ENCODE measurements at places on chromosomes 13 and 19. TPM values are rescaled to one million over a fixed set of nuclear protein-coding genes. Genes with fewer than 3 reads are reported as not detected.

DNA sequence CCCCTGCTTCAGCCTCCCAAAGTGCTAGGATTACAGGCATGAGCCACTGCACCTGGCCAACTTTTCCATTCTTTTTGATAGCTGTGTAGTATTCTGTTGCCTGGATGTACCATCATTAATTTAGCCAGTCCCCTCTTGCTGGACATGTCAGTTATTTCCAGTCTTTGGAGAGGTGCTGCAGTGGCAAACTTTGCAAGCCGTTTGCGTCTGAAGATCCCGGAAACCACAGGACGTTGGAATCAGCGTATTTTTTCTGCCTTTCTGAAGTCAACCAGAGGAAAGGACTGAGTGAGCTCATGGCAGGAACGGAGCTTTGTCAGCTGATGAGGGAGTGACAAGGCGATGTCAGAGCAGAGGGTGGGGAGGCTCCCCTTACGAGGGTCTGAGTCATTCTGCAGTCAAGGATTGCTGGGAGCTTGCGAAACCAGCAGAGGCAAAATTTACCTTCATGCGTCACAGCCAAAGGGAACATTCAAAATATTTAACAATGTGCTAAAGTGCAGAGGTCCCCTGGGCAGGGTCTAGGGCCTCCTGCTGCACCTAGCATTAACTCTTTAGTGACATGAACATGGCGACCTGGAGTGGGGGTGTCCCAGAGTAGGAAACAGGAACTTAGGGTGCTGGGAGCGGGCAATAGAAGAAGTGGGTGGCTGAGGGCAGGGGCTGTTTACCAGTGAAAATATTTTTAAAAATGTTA, 5.6 kb downstream of the C5AR1 start:
- H3K4me3 ChIP-seq, result peak overlapping the region; percentile 39
- peaks cover 7% of the 10 kb centered on the region for H3K27me3 ChIP-seq
- H3K27ac ChIP-seq, result peak overlapping the region; percentile 74
- peak; percentile 87 for DNase-seq

DNA sequence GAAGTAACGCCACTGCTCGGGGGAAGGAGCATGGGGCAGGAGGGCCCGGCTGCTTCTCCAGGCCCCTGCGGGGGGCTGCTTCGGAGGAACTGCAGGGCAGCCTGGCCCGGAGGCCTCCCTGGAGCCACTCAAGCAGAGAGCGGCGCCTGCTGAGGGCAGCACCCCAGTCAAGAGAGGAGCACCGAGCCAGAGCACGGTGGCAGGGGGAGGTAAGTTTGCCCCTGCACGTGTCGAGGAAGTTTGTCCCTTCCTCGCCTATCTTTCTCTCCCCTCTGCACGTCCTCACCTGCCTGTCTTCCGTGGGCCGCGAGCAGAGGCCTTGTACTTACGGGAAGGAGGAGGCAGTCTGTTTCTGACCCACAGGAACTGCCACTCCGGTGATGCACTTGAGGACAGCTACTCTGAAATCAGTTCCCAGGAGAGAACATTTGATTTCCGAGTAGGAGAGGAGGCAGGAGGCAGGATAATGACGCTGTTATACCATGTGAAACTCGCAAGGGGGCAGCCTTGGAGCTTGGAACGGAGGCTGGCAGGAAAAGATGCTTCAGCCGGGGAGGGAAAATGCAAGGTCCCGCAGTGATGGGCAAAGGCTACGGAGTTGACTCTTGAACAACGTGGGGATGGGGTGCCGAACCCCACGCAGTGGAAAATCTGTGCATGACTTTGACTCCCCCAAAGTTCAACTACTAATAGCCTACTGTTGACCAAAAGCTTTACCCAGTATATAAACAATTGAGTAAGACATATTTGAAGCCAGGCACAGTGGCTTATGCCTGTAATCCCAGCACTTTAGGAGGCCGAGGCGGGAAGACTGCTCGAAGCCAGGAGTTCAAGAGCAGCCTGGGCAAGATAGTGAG, 5.0 kb downstream of the FFAR1 start:
- H3K27ac ChIP-seq, result no peak overlapping the region
- peaks cover under 1% of the 10 kb centered on the region for H3K4me1 ChIP-seq
- H3K4me3 ChIP-seq, result no peak overlapping the region
- peaks cover 65% of the 10 kb centered on the region for H3K27me3 ChIP-seq
- peak; percentile 80 for DNase-seq

The WDR62 gene
- 29.6 TPM for total RNA-seq

GRCh38 chr13:91389186-91389585, 9.2 kb upstream of the GPC5 start:
- no peak for DNase-seq
- no peaks in the 10 kb centered on the region for H3K36me3 ChIP-seq
- peaks cover 6% of the 10 kb centered on the region for H3K27me3 ChIP-seq
- H3K27ac ChIP-seq, result no peak overlapping the region

DNA sequence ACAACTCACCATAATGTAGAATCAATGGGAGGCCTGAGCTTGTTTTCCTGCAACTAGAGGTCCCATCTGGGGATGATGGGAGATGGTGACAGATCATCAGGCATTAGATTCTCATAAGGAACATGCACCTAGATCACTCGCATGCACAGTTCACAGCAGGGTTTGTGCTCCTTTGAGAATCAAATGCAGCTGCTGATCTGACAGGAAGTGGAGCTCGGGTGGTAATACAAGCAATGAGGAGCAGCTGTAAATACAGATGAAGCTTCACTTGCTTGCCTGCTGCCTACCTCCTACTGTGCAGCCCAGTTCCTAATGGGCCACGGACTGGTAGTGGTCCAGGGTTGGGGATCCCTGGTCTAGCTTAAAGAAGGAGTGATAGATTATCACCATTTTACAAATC, 33.0 kb downstream of the KPNA3 start:
- H3K36me3 ChIP-seq, result peaks cover 4% of the 10 kb centered on the region
- H3K27ac ChIP-seq, result no peak overlapping the region
- no peaks in the 10 kb centered on the region for H3K27me3 ChIP-seq

DNA sequence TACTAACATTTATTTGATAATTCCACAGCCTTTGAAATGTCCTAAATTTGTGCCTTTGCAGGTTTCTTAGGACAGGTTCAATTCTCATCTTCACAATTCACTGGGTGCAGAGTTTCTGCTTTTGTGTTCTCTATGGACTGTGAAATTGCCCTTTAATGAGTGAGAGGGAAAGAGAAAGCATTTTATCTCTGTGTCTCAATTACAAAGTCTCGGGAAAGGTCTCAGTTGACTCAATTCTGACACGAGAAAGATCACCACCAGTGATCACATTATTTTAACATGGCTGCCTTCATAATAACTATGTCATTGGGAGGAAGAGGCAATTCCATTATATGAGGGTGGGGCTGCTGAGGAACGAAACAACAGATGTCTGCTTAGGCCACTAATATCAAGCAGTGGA, 26.2 kb upstream of the LRCH1 start:
- DNase-seq, result no peak
- H3K27me3 ChIP-seq, result peaks cover 19% of the 10 kb centered on the region
- H3K4me1 ChIP-seq, result no peaks in the 10 kb centered on the region
- no peak overlapping the region for H3K27ac ChIP-seq
- H3K4me3 ChIP-seq, result no peak overlapping the region
- H3K36me3 ChIP-seq, result no peaks in the 10 kb centered on the region

The SLC27A5 gene
- 5.8 TPM for total RNA-seq

- H3K36me3 ChIP-seq, result no peaks in the 10 kb centered on the region
- no peak for DNase-seq
- no peak overlapping the region for H3K4me3 ChIP-seq
- H3K27ac ChIP-seq, result no peak overlapping the region
Measured at GRCh38 chr13:41179593-41180250, 14.6 kb downstream of the KBTBD7 start.

- no peak overlapping the region for H3K4me3 ChIP-seq
- H3K4me1 ChIP-seq, result no peaks in the 10 kb centered on the region
- peaks cover 22% of the 10 kb centered on the region for H3K27me3 ChIP-seq
- H3K27ac ChIP-seq, result no peak overlapping the region
- H3K36me3 ChIP-seq, result no peaks in the 10 kb centered on the region
Measured at GRCh38 chr13:53237696-53238095, 209.1 kb downstream of the OLFM4 start.

The TSKS gene
- not detected for total RNA-seq

The STOML3 gene
- not detected for total RNA-seq

DNA sequence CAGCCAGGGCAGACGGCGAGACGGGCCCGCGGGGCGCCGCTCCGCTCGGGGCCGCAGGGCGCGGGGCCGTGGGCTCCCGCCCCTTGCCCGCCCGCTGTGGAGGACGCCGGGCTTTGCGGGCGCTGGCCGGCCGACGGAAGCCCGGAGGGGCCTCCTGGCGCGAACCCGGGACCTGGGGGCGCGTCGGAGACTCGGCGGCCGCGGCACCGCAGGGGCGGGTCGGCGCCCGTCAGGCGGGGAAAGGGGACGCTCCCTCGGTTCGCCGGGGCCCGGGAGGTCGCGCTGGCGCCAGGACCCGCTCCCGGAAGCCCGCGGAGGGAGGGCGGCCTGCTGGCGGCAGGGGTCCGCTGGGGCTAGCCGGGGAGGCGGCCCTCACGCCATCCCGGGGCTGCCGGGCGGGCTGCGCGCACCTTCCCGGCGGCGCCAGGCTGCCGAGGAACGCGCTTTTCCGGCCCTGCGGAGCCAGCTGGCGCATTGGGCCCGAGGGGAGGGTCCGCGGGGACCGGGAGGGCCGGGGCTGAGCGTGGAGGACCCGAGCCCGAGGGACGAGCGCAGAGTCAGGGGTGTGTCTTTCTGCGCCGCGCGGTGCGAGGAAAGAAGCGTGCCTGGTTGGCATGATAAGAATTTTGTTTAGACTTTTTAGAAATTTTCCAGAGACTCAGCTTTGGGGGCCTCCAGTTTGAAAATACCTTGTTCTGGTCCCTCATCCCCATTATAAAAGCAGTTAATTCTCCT, 511 bp downstream of the GARRE1 start:
- peak; percentile 61 for DNase-seq
- peaks cover 27% of the 10 kb centered on the region for H3K4me1 ChIP-seq
- H3K27ac ChIP-seq, result no peak overlapping the region
- no peaks in the 10 kb centered on the region for H3K27me3 ChIP-seq

GRCh38 chr13:107854880-107855279, 360.5 kb downstream of the LIG4 start:
- no peaks in the 10 kb centered on the region for H3K27me3 ChIP-seq
- no peak overlapping the region for H3K27ac ChIP-seq
- no peaks in the 10 kb centered on the region for H3K36me3 ChIP-seq
- no peaks in the 10 kb centered on the region for H3K4me1 ChIP-seq
- H3K4me3 ChIP-seq, result no peak overlapping the region

- H3K36me3 ChIP-seq, result peaks cover 29% of the 10 kb centered on the region
- peaks cover 11% of the 10 kb centered on the region for H3K4me1 ChIP-seq
- H3K4me3 ChIP-seq, result peak overlapping the region; percentile 81
- peak overlapping the region; percentile 73 for H3K27ac ChIP-seq
Measured at GRCh38 chr19:4456843-4457653, 546 bp downstream of the UBXN6 start.

The CEACAM3 gene
- total RNA-seq, result not detected

The CALR3 gene
- total RNA-seq, result not detected

GRCh38 chr13:65613004-65613403, 1617.1 kb downstream of the PCDH9 start:
- no peak for DNase-seq
- no peaks in the 10 kb centered on the region for H3K27me3 ChIP-seq
- no peak overlapping the region for H3K4me3 ChIP-seq
- no peaks in the 10 kb centered on the region for H3K4me1 ChIP-seq

DNA sequence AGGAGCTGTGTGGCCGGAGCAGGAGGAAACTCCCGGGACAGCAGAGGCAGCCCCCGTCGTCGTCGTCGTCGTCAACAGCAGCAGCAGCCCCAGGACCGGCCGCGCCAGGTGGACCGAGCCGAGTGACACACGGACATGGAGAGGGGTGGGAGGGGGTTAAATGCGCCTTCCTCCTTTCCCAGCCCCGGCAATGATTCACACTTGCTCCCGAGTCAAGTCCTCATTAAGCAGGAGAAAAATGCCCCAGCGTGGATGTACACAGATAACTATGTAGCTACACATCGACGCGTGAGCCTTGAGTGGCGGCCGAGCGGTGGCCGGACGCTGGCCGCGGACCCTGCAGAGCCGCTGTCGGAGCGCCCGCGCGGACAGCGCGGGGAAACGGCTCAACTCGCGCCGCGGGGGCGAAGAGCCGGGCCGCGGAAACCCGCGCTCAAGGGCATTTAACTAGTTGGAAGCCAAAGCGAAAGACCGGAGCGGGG, 645 bp downstream of the UBL3 start:
- no peaks in the 10 kb centered on the region for H3K27me3 ChIP-seq
- H3K4me1 ChIP-seq, result peaks cover 5% of the 10 kb centered on the region
- peaks cover 37% of the 10 kb centered on the region for H3K36me3 ChIP-seq
- H3K4me3 ChIP-seq, result peak overlapping the region; percentile 97
- DNase-seq, result peak; percentile 51

GRCh38 chr19:33344573-33344925, 29.0 kb upstream of the CEBPG start:
- no peak overlapping the region for H3K4me3 ChIP-seq
- H3K4me1 ChIP-seq, result no peaks in the 10 kb centered on the region
- H3K27ac ChIP-seq, result no peak overlapping the region
- peaks cover 99% of the 10 kb centered on the region for H3K27me3 ChIP-seq
- H3K36me3 ChIP-seq, result no peaks in the 10 kb centered on the region

DNA sequence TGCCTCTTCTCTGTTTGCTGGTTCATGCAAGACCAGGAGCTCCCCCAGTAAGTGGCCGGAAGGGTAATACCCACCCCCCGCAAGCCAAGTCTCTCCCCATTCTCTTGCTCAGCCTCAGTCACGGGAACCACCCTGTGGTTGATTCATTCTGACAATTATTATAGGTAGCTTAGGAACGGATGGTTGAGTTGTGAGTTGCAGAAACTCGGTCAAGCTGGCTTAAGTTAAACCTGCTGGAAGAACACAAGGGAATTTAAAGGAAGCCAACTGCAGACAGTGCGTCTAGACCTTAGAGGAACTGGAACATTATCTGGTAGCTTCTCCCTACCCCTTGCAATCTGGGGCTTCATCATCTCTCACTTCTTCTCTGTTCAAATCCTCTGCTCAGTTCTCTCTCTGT, 8.9 kb downstream of the FPR1 start:
- DNase-seq, result no peak
- peaks cover 13% of the 10 kb centered on the region for H3K27me3 ChIP-seq
- no peaks in the 10 kb centered on the region for H3K36me3 ChIP-seq
- H3K4me1 ChIP-seq, result no peaks in the 10 kb centered on the region

DNA sequence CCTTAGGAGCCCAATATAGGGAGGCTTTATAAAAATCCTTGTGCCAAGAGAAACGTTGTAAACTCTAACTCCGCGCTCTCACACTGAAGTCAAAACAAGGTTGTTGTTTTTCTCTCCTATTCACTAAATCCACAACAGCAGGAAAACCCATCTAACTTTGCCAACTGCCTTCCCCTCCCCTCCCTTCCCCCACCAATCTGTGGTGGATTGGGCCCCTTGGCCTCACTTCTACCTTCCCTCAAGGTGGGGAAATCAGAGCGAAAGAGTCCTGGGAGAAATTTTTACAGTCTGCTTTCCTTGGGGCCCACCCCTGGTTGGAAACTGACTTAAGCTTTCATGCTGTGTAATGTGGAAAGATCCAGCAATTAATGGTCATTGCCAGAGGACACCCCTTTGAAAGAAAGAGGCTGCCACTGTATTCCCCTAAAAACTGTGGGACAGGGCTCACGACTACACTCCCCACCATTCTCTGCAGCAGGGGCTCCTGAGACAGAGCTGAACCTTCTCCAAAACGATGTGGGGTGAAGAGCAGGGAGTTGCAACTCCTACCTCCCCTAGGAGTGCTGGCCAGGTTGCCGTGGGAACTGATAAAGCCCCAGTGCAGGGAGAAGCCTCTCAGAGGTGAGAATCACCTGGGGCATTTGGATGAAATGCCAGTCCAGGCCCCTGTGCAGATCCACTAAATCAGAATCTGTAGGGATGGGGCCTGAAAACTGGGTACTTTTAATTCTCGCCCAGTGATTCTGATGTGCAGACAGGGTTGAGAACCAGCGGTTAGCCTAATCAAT, 1.1 kb downstream of the DHRS12 start:
- H3K27ac ChIP-seq, result peak overlapping the region; percentile 60
- peak overlapping the region; percentile 68 for H3K4me3 ChIP-seq
- H3K4me1 ChIP-seq, result peaks cover 10% of the 10 kb centered on the region
- no peak for DNase-seq
- no peaks in the 10 kb centered on the region for H3K27me3 ChIP-seq

Data from Calu3 (cell line).